ENCODE measurements at places on chromosomes 2 and 18.

DNA sequence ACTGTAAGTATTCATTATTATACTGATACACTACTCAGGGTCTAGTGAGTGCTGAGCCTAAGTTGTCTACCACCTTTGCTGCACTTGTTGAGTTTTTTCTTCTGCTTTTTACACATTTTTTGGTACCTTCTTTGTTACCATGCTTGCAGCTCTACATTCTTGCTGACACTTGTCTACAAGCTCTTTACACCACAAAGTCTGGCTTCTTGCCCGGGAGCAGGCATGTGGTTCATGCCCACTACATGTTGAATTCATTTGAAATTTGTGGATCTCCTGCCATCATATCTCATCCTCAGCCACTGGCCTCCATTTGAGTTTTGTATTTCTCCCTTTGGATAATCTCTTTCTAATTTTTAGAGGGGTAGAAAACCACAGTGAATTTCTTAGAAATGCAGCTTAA lies 29.9 kb downstream of the IL18R1 start:
- DNase-seq, result no peak

GRCh38 chr2:172038604-172039003 lies 38.9 kb downstream of the METAP1D start:
- no peak for DNase-seq

- DNase-seq, result peak; percentile 17
These were observed 669.6 kb upstream of the VRK2 start for GRCh38 chr2:57376985-57377384.

- no peak for DNase-seq
These were observed 7.6 kb downstream of the CCNYL1 start for GRCh38 chr2:207719008-207719407.

DNA sequence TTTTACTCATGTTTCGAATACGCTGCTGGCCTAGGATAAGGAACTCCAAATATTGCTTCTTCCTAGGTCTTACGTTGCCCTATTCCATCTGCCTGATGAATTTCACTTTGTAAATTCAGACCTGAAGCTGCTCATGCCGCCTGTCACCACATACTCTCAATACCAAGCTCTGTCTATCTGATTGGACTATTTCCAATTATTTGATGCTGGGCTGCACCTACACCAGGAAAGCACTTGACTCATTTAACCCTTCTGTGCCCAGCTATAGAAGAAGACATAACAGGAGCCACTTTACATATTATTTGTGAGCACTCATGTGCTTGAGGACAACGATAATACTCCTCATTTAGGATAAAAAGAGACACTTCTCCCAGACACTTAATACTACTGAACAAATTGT lies 1293.9 kb upstream of the LRRTM1 start:
- no peak for DNase-seq

DNA sequence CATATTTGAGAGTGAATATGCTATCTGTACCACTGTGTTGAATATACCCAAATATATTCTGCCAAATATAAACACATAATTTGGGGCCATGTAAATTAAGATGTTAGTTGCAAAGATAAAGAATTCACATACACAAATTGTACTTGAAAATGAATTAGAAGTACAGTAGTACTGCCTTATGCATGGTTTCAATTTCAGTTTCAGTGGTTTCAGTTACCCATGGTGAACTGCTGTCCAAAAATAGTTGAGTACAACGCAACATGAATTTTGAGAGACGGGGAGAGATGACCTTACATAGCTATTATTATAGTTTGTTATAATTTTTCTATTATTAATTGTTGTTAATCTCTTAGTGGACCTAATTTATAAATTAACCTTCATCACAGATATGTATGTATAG lies 1313.0 kb upstream of the FAM98A start:
- DNase-seq, result no peak

Data from dermis blood vessel endothelial cell (primary cell).